Right renal cortex interstitium (tissue), 3 donors: ENCODE measurements at places on chromosomes 7 and 10. TPM values are rescaled to one million over a fixed set of nuclear protein-coding genes. Genes with fewer than 3 reads are reported as not detected.

LRRD1 gene
- polyA plus RNA-seq, result 0.17 TPM

CUBN gene
- 256 TPM for polyA plus RNA-seq

RSPH10B gene
- polyA plus RNA-seq, result 0.91 TPM

ABCC2 gene
- 9.8 TPM for polyA plus RNA-seq
